ENCODE measurements at places on chromosomes 2 and 18.

- DNase-seq = no peak
Measured at GRCh38 chr2:26300234-26300925, 45.6 kb upstream of the SELENOI start.

DNA sequence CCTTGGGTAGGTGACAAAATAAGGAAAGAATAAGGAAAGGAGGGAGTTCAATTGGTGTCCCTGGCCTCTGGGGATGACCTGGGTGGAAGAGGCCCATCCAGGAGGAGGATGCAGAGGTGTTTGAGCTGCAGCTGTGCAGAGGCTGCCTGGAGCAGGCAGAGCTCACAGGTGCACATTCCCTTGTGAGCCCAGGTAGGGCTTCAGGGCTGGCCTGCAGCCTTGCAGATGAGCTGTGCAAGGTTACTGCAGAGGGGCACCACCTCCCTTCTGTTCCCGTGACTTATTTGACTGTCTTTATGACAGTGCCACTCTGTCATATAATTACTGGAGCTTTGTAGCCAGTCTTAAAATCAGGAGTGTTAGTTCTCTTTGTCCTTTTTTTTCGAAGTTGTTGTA, 263.2 kb upstream of the HS6ST1 start:
- DNase-seq = no peak

DNA sequence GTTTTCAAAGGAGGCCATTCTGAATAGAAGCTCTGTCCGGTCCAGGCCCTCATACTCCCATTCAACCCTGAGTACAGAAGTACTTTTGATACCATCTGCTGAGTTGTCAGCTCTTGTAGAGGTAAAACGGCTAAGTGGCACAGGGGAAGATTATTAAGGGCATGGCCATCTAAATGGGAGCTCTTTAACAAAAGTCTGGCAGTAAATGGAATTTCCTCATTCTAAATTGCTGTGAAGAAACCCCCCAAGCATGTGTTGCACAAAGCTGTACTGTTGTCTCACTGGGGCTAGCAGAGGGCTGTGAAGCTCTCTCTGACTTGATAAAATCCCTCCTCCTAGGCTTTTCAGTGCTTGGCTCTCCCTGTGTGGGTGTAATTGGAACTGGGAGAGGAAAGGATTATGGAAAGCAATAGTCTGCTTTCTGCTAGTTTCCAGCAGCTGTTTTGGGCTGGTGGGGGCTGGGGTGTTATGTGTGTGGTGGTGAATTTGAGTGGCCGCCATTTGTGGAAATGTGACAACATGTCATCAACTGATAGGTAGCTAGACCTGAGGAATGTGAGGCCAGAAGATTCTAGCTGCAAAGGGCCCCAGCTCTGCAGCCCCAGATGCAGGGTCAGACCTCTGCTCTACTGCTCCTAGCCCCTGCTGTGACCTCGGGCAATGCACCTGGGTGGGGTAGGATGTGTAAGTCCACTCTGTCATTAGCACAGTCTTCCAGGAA, 65.1 kb downstream of the MAP4K4 start:
- DNase-seq = no peak

DNA sequence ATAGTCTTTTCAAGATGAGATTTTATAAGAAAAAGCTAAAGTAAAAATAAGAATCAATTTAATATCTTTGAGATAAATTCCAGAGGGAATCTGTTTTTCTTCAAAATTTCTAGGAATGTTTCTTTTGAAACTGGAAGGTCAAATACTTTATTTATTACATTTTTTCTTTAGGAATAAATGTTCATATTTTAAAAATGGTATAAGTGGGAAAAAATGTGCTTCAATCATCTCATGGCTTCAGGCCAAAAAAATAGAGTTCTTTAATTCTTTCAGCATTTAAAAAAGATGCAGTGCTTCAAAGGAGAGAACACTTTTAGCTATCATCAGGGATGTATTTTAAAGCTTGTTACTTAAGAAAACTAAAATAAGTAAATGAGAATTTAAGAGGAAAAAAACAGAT, 110.6 kb downstream of the NEB start:
- DNase-seq = no peak

GRCh38 chr2:98541489-98541888, 66.8 kb downstream of the COA5 start:
- DNase-seq = no peak

- DNase-seq = no peak
Measured at GRCh38 chr18:32391126-32391525, 79.6 kb downstream of the GAREM1 start.

DNA sequence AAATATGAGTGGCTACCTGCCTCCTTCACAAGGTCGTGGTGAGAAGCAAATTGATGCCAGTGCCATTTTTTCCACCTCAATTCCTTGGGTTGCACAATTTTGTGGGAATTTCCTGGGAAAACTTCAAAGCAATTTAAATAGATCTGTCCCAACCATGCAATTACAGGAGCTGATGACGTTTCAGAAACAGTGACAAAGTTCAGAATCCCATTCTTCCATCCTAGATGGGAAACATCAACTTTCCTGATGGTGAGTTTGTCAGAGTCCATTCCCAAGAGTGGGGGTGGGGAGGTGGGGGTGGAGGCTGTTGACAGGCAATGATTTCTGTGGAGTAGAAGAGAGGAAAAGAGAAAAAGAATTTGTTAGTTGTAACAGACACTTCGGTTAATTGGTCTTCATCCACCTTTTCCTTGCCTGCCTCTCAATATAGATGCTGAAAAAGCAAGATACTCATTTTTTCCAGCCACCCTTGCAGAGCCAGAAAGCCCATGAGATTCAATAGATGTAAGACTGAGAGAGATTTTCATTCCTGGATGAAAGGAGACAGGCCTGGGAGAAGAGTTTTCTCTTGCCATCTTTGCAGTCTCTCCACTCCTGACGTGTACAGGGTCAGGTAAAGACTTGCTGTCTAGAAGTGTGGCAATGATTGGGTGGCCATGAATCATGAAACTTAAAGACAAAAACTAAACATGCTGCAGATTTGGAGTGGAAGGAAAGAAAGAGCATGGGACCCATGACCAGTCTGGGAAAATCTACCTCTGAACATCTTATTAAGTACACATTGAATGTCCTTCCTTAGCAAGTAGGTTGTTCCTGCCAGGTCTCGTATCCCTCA, 47.3 kb downstream of the SOCS6 start:
- DNase-seq = no peak

DNA sequence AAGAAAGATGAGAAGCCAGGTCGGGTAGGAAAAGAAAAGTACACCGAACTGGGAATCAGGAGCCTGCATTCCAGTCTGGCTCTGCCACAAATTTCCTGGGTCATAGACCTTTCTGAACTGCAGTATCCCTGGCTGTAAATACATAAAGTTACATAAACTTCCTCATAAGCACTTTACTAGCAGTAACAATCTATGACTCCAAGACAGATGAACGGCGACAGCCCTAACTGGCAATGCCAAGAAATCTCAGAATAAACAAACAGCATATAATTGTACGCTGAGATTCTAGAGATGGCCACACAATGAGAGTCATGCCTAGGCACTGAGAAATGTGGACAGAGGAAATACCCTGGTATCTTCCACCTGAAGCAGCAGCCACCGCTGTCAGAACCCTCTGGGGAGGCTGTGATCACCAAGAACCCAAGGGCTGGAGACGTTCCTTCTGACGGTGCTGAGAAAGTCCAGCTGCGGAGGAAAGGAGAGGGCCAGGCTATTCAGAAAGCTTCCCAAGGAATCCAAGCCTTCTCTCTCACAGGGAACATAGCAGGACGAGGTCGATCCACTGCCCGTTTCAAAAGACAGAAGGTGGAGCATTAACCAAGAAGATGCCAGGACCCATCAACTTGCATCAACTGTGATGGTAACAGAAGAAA, 89.3 kb upstream of the SLC66A3 start:
- DNase-seq = no peak

- DNase-seq = no peak
Measured at GRCh38 chr18:2143636-2144035, 427.7 kb downstream of the METTL4 start.

DNA sequence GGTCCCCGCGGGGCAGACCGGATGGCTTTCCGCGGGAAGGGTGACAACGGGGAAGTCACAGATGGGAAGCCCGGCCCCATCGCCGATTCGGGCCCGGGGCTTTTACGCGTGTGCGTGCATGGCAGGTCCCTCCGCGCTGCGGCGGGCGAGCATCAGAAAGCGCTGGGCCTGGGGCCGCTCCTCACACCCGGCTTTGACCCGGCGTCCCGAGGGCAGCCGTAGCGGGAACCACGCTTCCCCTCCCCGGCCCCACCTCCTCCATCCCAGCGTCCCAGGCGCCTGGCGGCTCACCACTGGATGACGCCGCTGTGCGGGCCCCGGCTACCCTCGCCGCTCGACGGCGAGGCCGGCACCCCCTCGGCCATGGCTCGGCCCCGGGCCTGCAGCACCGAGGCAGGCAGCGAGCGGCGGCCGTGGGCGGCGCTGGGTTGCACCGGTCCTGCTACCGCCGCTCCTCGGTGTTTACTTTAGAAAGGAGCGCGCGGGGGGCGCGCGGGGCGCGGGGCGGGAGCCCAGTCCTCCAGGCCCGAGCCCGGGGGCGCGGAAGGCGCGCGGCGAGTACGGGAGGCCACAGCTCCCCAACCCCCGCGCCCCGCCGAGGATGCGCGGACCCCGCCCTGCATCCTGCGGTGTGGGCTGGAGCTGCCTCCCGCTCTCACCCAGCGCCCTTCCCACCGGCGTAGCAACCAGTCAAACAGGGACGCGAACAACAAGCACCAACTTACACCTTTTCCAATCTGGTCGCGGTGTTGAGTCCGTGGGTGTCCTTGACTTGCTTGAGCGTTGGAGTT, 806 bp downstream of the RFX8 start:
- no peak for DNase-seq

- DNase-seq = no peak
Measured at GRCh38 chr18:75052475-75052874, 156.5 kb downstream of the PTGR3 start.

- DNase-seq = no peak
Measured at GRCh38 chr2:41880561-41881243, 167.1 kb upstream of the PKDCC start.

Data from coronary artery (tissue), 2 donors.